ENCODE measurements at places on chromosomes 3 and 15.

GRCh38 chr15:34993412-34993811 lies 5.3 kb upstream of the ZNF770 start:
- ATAC-seq = no peak

GRCh38 chr3:82957696-82958095 lies 1196.3 kb upstream of the GBE1 start:
- ATAC-seq = no peak

GRCh38 chr15:94700211-94700610 lies 468.9 kb downstream of the MCTP2 start:
- ATAC-seq = no peak

DNA sequence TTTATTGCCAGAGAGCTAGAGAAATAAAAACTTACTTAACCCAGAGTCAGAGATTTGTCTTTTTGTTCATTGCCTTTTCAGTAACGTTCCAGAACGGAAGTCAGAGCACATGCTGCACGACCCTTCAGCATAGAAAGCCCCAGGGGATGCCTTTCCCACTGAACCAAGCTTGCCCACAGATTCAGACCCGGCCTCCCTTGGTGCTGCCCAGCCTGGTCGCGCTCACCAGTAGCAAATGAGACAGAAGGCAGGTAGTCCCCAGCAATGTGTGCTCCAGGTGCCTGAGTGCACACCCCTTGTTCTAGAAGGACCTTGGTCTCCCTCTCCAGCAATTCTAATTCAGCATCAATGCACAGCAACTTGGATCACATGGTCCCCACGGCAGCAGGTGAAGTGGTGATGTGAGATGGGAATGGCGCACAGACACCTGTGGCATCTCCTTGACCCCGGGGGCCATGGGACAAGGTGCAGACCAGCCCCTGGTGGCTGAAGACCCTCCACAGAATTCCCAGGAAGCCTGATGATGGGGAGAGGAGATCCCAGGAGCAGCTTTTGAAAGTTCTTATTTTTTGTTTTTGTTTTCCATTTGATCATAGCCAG lies 91.8 kb upstream of the IQSEC1 start:
- no peak for ATAC-seq

GRCh38 chr15:89368566-89369223 lies 34.1 kb upstream of the POLG start:
- ATAC-seq = no peak

DNA sequence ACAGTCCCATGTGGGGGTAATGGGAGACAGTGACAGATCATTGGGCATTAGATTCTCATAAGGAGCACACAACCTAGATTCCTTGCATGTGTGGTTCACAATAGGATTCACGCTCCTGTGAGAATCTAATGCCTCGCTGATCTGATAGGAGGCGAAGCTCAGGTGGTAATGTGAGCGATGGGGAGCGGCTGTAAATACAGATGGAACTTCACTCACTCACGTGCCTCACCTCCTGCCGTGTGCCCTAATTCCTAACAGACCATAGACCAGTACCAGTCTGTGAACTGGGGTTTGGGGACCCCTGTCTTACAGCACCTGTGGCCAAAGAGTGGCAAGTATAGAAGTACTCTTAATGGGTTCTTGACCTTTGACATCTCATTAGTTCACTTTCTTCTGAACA lies 554.7 kb downstream of the FOXP1 start:
- no peak for ATAC-seq

GRCh38 chr3:122890720-122891220 lies 95.9 kb downstream of the SLC49A4 start:
- ATAC-seq = no peak

DNA sequence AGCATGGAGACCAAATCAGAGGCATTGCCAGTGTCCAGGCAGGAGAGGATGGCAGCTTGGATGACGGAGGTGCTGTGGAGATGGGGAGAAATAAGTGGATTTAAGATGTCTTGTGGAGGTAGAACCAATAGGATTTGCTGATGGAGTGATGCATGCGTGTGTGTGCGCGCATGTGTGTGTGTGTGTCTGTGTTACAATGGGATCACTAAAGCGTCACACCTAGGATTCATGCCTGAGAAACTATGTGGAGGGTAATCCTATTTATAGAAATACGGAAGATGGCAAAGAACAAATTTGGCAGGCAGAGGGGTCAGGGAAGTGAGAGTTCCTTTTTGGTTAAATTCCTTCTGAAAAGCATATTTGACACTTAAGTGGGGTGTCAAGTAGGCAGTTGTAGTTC lies 64.8 kb upstream of the ARL8B start:
- no peak for ATAC-seq

DNA sequence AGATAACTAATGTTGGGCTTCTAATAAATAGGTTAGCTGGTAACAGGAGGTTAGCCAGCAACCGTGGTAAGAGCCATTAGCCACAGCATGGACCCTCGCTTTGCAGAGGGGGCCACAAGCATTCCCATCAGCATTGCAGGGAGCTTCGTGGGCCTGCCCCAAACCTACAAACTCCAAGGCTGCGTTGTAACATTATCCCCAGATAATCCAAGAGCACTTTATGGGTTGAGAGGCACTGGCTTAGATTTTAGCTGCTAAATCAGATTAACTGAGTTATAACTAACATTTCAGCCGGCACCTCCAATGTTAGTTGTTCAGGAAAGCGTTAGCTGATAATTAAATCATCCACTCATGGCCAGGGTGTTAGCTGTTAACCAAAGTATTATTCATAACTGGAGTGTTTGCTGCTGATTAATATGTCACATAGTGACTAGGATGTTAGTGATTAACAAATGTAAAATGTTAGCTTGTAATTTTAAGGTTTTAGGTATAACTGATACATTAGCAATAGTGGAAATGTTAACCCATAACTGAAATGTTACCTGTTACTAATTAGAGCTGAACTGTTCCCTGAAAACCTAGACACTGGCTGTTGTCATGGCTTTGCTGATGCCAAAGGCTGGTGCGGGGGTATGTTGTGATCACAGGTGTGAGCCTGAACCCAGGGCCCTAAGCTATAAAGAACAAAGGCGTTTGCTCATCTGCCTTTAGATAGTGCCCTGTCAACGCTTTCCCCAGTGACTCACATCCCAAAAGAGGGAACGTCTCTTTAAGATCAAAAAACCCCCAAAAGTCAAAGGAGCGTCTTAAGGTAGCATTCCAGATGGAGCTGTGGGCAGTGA lies 56.2 kb downstream of the SLC6A6 start:
- ATAC-seq = no peak

DNA sequence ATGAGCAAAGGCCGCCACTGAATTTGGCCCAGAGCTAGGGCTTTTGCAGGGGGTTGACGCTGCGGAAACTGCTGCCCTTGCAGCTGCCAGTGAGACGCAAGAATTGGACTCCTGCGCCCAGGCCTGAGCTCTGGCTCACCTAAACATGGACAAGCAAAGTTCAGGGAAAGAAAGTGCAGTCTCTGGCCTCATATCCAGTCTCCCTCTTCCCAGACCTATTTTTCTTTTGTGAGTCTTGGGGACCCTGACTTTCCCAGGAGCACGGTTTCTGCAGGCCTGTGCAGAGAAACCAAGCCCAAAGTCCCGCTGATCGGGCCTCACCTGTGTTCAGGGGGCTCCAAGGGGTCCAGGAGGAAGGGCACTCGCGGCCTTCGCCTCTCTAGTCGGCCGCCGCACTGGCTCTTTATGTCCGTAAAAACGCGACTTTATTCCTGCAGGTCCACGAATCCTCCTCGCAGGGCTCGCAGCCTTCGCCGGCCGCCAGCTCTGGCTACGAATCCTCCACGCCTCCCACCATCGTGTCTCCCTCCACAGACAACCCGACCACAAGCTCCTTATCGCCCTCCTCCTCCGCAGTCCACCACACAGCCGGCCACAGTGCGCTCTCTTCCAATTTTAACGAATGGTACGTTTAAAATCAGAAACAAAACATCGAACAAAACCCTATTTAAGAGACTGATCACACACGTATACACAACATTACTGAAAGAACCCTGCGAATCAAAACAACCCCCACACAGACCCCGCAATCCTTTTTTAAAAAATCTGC lies 3.9 kb downstream of the ZIC1 start:
- ATAC-seq = no peak

GRCh38 chr3:194685065-194685717 lies 492 bp upstream of the FAM43A start:
- ATAC-seq = peak; percentile 20

- ATAC-seq = no peak
Measured at GRCh38 chr3:72050048-72050632, 265.2 kb upstream of the PROK2 start.

DNA sequence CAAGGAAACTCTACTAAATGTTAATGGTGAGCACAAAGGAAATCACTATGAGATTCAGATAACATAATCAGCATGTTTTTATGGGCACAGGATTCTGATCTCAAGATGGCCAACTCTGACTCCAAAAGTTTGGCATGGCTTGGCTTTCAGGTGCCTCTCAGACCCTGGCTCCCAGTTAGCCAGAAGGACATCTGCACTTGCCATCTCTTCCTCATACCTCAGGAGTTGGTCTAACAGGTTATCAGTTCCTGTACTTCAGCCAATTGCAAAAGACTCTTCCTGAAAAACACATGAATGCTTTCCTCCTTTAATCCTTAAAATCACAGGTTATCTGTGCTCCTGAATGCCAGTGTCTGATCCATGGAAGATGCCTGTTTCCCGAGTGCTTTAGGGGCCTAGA lies 25.0 kb downstream of the TMPRSS7 start:
- no peak for ATAC-seq

DNA sequence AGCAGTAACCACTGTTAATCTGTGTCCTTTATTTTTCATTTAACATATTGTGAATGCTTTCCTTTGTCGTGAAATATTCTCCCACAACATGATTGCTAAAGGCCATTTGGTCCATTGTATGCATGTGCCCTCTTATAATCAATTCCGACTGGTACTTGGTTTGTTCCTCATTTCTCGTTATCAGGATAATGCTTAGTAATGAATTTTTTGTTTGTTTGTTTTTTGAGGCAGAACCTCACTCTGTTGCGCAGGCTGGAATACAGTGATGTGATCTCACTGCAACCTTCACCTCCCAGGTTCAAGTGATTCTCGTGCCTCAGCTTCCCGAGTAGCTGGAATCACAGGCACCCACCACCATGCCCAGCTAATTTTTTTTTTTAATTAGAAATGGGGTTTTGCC lies 22.0 kb downstream of the SPATA12 start:
- ATAC-seq = no peak

DNA sequence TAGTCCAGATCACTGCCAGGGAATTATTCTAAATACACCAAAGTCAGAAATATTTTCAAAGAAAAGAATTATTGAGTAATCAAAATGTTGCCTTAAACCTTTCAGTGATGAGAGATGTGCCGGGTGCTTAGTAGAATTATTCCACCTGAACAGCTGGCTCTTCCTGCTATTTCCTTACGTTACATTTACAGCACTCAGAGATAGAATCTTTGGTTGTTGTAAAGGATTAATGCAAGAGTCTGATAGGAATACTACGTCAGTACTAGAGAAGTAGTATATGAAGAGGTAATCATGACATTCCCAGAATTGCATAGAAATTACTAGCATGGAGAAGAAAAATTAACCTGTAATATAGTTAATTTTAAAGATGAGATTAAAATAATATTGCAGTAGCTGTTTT lies 50.9 kb upstream of the ZDHHC23 start:
- ATAC-seq = no peak

GRCh38 chr3:122215592-122216298 lies 32.3 kb downstream of the CASR start:
- no peak for ATAC-seq

GRCh38 chr3:29332195-29332637 lies 51.3 kb downstream of the RBMS3 start:
- ATAC-seq = no peak

- ATAC-seq = no peak
Measured at GRCh38 chr3:194561306-194561974, 71.8 kb downstream of the TMEM44 start.

DNA sequence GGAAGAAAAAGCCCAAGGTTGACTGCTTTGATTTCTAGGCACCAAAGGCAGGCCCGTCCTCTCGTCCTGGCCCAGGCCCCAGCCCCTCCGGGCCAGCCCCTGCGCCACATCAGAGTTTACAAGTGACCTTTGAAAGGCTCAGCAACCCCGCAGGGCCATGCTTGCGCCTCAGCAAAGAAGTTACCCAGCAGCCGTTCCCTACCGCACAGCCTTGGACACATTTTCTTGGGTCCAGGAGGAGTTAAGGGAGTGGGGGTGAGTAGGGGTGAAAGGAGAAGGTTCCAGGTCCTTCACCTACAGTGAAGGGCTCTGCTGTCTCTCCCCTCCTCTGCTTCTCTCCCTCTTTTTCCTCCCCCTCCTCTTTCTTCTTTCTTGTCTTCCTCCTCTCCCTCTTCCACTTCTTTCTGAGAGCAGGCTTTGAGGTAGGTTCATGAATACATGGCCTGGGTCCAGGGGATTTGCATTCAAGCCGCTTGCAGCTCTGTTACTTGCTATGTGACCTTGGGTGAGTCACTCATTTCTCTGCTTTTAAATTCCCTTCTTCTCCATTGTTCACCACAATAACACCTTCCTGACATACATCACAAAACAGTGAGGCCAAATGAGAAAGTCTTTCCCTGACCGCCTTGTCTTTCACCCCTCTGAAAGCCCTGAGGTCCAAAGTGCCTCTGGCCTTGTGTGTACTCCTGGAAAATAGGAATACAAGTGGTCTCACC lies 223.3 kb upstream of the TPRG1 start:
- peak; percentile 59 for ATAC-seq

- no peak for ATAC-seq
Measured at GRCh38 chr3:59862686-59863085, 812.9 kb upstream of the CFAP20DC start.

DNA sequence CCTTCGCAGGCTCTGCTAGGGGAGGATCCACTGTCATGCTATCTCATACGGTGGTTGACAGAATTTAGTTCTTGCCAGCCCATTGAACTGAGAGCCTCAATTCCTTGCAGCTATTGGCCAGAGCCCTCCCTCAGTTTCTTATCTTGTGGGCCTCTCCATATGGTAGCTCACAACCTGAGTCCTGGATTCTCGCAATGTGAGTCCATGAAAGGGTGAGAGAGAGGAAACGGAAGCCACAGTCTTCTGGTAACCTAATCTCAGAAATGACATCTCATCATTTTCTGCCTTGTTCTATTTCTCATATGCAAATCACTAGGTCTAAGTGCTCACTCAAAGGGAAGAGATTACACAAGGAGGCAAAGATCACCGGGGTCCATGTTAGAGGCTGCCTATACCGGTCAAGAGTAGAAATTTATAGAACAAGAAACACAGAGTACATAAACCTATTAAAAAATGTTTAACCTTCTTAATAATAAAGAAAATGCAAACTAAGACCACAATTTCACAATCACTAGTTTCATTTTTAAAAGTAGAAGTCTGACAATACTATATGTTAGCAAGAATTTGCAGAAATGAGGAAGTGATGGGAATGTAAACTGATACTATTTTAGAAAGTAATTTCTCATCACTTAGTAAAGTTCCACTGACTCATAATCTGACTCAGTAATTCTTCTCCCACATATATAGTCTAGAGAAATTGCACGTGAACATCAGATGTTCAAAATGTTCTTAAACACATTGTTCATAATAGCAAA lies 378.4 kb upstream of the AGTR1 start:
- peak; percentile 83 for ATAC-seq

- no peak for ATAC-seq
Measured at GRCh38 chr3:182618981-182619591, 174.2 kb upstream of the ATP11B start.

DNA sequence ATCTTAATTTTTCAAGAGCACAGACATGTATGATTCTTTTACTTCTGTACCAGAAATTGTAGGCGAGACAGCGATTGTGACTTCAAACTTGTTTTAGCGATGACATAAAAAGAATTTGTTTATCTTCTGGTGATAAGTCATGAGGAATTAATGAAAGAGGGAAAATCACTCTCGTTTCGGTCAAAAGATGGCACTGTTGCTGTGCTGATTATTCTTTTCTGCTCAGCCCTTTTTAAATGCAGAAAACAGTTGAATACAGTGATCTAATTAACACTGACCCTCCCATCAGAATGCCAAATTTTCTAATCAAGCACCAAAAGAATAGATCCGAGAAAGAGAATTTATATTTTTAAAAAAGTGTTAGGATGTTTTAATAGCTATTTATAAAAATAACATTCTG lies 52.6 kb downstream of the NSUN3 start:
- no peak for ATAC-seq
